ENCODE measurements at places on chromosomes 5 and 9.

- no peak for DNase-seq
Observed at GRCh38 chr9:120768247-120768646, 25.0 kb downstream of the FBXW2 start.

DNA sequence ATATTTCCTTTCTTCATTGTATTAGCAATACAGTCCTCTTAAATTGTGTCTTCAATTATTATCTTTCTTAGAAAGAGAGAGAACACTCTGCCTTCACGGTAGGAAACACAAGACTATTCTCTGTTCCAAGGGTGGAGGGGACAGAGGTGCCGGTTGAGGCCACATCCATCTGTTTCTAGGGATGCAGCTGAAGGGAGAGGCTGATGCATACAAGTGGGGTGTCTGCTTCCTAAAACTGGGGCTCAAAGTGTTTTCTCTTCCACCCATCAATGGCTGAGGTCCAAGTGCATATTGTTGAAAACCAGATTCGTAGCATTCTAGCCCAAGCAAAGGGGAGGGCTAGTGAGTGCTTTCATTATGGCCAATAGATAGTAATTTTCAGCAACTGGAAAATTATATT lies 9.5 kb downstream of the IRX2 start:
- no peak for DNase-seq

DNA sequence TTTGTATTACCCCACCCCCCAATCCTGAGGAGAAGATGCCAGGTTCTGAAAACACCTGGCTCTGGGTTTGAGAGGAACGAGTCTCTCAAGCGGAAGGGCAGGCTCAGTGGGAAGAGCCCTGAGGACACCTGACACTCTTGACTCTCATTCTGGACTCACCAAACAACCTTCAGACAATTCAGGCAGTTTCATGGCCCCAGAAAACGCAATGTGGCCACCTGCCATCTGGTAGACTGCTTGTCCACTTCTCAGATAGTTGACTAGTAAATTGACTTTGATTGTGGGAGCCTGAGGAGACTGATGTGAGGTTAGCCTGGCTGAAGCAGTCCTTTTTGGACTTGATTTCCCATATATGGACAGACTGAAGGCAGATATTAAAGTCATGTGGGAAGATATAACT lies 117.5 kb upstream of the FSTL4 start:
- DNase-seq: no peak

DNA sequence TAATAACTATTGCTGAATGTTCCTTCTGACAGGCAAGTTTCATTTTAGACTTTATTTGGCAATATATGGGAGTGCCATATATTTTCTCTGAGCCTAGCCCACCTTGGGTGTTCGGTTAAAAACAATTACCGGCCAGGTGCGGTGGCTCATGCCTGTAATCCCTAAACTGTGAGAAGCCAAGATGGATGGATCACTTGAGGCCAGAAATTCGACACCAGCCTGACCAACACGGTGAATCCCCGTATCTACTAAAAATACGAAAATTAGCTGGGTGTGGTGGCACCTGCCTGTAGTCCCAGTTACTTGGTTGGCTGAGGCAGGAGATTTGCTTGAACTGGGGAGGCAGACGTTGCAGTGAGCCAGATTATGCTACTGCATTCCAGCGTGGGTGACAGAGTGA lies 47.9 kb downstream of the TNFSF15 start:
- no peak for DNase-seq

DNA sequence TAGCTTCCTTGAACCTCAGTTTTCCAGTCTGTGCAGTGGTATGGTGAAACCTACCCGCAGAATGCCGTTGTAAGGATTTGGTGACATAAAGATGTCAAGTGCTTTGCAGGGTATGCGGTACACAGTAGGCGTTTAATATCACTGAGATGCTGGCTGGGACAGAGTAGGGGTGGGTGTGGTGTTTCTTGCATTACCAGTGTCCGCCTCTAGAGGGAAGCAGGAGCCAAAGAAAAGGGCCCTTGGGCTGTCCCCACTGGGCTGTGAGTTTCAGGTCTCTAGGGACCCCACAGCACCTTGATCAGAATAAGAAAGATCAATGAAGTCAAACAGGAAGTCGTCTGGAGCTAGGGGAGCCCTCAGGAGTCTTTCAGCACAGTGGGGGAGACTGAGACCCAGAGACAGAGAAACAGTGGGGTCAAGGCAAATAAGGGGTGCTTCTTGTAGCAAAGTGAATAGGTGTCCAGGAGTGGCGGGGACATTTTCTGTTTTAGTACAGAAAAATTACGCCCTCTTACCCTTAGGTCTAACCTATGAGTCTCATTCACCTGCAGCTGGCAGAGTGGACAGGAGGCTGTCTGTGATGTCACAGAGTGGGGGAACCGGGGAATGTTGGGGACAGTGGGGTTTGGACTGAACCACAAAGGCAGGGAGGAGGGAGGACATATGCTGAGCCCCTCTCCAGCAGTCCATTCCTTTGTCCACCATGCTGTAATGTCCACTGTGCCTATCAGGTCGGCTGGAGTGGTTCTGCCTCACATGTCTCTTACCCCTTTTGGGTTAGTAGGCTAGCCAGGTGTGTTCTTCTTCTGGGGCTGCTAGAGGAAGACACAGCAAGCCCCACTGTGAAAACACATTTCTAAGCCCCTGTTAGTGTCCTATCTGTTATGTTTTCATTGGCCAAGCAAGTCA lies 4.7 kb upstream of the TEX53 start:
- peak; percentile 57 for DNase-seq

GRCh38 chr5:7397937-7398336 lies 2.0 kb downstream of the ADCY2 start:
- DNase-seq: no peak

DNA sequence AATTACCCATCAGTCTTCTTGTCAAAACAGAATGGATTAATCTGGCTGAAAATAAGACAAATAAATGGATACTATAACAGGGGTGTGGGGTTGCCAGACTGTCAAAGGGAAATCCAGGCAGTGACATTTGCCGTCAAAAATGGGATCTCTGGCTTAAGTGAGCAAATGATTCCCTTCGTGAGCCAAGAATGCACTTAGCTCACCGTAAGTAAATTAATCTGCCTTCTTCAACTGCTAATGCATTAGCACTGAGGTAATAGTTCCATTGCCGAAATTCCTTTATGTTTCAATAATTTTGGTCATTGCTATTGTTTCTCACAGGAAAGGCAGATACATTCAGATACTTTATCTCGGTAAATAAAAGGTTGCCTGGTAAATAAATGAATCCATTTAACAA lies 377.8 kb downstream of the KIAA0825 start:
- DNase-seq: no peak

- DNase-seq: peak; percentile 12
Observed at GRCh38 chr9:6024035-6024554, 8.7 kb upstream of the RANBP6 start.

DNA sequence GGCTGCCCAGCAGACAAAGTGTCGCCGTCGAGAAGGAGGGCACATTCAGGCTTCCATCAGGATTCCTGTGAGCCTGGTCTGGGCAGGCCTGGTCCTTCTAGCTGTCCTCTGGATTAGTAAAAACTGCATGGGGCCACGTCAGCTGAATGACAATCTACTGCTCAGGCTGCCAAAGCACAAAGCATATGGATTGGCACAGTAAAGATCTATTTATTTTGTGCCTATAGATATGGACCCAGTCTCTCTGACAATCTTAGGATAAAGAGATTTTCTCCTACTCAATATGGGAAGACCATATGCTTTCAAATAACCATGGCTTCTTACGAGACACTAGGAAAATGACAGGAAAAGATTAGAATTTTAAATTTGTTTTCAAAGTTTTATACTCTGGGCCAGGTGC lies 24.1 kb downstream of the ANKH start:
- DNase-seq: no peak

- DNase-seq: no peak
Observed at GRCh38 chr5:170867825-170868224, 6.0 kb downstream of the RANBP17 start.

- no peak for DNase-seq
Observed at GRCh38 chr5:108432024-108432423, 50.1 kb upstream of the FBXL17 start.

- DNase-seq: no peak
Observed at GRCh38 chr5:5293029-5293428, 129.4 kb upstream of the ICE1 start.

DNA sequence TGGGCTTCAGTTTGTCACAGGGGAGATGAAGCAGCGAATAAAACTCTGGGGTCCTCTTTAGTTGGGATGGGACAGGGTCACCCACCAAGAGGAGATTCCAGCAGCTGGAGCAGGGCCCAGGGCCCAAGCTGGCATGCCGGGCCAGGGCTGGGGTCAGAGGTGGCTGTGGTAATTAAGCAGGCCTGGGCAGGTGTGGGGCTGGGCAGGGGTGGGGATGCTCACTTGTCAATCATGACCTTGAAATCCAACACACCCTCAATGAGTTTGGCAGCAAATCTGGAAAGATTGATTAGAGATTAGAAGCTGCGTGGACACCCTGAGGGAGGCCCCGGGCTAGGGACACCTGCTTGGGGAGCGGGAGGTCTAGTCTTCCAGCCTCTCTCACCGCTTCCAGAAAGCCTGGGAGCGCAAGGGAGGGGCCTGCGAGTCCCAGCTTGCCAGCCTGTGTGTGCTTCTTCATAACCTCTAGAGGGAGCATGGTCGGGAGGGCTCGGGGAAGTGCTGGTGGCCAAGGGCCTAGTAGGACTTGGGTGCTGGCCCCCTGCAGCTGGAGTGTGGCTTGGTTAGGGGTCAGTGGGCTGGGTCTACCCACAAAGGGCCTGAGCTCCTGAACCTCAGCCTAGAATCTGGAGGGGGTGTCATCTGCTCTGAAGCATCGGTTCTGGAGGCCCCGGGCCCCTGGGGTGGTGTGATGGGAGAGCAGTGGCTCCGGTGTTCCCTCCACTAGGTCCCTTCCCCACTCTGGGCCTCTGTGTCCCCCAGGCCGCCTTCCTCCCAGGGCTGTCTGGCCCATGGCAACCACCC lies 7.6 kb downstream of the CRAT start:
- no peak for DNase-seq

DNA sequence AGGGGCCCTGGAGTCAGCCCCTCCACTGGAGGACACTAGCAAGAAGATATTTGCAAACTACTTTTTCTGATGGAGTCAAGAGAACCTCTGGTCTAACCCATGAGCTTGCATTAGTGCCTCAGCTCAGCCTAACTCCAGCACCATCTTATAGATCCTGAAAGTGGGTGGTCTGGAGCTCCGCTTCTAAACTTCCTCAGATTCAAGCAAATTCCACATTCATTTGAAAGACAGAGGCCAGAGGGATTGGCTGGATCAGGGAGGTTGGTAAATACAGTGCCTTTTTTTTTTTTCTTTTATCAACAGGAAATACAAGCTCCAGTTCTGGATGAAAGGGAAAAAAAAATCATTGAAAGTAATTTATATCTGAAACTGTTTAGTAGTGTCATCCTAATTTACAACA lies 99.9 kb downstream of the ENC1 start:
- DNase-seq: no peak

DNA sequence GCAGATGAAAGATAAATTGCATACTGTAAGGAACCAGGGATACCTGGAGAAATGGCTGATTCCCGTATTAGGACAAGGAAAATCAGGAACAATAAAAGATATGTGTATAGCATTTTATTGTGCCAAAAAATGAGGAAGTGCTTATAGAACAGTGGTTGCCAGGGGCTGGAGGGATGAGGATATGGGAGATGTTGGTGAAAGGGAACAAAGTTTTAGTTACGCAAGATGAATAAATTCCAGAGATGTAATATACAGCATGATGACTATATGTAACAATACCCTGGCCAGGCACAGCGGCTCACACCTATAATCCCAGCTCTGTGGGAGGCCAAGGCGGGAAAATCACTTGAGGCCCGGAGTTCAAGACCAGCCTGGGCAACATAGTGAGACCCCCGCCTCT lies 101.8 kb downstream of the CDK5RAP2 start:
- no peak for DNase-seq

DNA sequence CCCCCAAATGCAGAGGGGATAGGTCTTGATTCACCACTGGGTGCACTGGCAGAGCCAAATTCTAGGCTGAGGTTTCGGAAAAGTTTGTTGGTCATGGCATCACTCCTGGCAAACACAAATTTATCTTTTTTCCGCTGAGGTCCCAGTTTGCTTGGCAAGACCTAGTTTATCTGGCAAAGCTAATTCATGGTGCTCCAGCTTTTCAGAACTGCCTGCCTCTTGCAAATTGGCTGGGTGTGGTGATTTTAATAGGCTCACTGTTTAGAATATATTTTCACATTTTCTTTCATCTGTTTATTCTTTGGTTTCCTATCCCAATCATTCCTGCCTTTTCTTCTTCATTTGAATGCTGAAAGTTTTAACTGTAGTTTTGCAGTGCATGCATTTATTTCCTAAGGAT lies 50.5 kb upstream of the MAMDC2 start:
- DNase-seq: no peak

- DNase-seq: no peak
Observed at GRCh38 chr9:22469928-22470544, 23.4 kb downstream of the DMRTA1 start.

GRCh38 chr5:177368869-177369644 lies 11.3 kb downstream of the RGS14 start:
- peak; percentile 21 for DNase-seq

DNA sequence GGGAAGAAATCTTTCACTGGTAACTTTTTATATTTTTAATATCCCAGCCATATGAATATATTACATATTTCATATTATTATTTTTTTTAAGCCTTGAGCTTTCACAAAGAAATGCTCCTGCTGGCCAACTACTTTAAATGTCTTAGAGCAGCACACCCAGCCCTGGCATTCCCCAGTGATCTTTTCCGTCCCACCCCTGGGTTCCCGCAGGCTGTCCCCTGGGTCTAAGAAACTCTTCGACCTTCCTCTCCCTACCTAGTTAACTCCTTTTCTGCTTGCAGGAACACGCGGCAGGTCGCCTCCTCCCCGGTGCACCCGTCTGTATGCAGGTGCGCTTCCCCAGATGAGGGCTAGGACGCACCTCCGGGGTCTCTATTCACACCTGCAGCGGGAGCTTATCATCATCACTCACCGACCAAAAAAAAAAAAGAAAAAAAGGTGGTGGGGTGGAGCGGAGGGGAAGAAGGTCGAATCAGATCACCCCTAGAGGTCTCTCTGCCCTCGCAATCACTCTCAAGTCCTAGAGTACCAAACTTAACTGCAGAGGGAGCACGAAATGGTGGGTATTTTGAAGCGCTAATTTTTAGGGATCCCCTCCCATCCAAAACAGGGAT lies 696 bp downstream of the ZFP62 start:
- peak; percentile 46 for DNase-seq

- no peak for DNase-seq
Observed at GRCh38 chr9:7785813-7786212, 13.8 kb downstream of the DMAC1 start.

GRCh38 chr5:15752663-15753285 lies 252.8 kb downstream of the FBXL7 start:
- no peak for DNase-seq

- DNase-seq: no peak
Observed at GRCh38 chr5:131289738-131290137, 25.9 kb downstream of the CDC42SE2 start.

Measured in effector CD4-positive, alpha-beta T cell (primary cell).